Suppressor macrophage treated with lipopolysaccharide for 1 hour (primary cell): ENCODE measurements at places on chromosomes 4 and X.

- DNase-seq, result no peak
Measured at GRCh38 chr4:5072948-5073347, 21.7 kb downstream of the STK32B start.

DNA sequence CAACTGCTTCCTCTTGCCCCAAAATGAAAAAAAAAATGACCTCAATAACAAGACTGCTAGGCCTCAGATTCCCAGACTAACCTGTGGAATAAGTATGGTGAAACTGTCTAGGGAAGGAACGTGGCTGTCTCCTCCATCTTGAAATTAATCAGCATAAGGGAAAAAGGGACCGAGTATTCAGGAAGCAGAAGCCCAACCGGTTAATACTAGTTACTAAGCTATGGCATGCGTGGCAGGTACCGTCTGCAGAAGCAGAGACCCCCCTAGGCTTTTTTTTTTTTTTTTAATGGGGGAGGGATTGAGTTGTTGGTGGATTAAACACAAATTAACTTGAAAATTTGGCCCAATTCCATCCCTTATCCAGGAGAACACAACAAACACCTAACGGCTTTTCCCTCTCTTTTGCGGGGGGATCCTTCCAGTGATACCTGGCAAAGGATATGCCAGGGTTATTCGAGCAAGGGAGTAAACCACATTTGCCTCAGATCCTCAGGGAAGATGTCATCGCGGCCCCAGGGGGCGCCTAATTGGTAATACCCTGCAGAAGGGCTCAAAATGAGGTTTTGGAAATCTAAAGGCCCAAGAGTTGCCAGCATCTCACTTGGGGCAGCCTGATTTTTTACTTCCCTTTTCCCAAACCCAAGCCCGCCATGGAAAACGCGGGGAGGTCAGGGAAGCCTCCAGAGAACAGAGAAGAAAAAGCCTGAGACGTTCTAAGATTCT lies 893 bp downstream of the RLIM start:
- DNase-seq, result peak; percentile 10

- no peak for DNase-seq
Measured at GRCh38 chr4:106021737-106022410, 126.6 kb downstream of the NPNT start.

GRCh38 chr4:173318240-173318639 lies 15.9 kb downstream of the HMGB2 start:
- DNase-seq, result no peak

GRCh38 chr4:6281436-6282313 lies 12.0 kb downstream of the WFS1 start:
- DNase-seq, result no peak

DNA sequence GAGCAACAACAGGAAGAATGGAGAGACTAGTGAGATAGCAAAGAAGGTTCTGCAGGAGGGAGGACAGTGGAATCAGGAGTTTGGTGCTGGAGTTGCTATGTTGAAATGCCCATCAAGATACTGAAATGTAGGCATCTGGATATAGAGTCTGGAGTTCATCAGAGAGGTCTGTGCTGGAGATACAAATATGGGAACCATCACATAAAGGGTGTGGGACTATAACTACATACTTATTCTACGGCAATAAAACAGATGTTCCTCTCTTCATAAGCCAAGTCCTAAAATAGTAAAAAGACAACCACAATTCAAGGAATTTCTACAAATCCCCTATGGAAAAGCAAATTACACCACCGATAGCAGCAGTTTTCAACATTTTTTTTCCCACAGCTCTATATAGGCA lies 1.6 kb downstream of the MED14 start:
- DNase-seq, result no peak

- DNase-seq, result no peak
Measured at GRCh38 chr4:125739760-125740159, 425.0 kb downstream of the FAT4 start.

- DNase-seq, result no peak
Measured at GRCh38 chr4:62003695-62004094, 803.6 kb downstream of the ADGRL3 start.

DNA sequence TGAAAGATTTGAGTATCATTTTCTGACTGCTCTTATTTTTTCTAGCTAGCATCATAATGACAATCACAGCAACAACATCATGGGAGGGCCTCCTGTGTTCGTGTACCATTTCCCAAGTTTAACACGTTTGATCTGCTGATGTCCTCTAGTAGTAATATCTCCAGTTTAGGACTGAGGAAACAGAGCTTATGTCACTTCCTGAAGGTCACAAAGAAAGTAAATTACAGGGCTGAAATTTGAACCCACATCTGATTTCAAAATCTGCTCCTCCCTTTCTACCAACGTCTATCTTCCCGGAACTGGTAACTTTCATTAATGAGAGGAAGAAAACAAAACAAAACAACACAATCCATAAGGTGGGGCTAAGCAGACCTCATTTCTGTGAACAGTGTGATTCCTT lies 302.7 kb downstream of the PACRGL start:
- no peak for DNase-seq

DNA sequence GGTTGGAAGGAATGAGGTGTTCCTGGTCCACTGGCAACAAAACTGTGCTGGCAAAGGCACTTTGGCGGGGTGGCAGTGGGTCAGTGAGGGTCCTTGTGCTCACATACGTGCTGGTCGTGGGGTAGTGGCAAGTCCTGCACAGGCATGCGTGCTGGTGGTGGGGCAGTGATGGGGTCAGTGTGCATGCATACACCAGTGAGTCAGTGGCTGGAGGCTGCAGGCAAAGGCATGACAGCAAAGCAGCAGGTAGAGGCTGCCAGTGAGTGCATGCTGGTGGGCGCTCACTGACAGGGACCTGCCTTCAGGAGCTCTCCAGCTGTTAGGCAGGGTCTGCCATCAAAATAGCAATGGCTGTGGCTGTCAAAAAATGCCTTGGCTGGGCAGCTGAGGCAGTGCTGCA lies 42.1 kb downstream of the TMPRSS11E start:
- DNase-seq, result no peak

DNA sequence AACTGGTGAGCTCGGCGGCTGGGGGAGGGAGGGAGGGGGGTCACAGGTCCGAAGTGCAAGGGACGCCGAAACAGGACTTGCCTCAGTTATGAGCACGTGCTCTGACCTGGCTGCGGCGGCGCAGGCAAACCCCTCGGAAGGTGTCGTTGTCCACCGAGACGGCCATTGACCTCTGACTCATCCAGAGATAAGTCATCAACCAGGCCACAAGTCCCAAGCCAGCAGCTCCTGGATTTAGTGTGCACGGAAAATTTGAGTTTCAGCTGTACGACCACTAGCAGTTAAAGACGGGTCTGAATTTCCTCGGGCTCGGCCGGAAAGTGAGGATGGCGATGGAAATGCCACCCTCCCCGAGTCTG lies 674 bp downstream of the SH3D19 start:
- DNase-seq, result peak; percentile 24

DNA sequence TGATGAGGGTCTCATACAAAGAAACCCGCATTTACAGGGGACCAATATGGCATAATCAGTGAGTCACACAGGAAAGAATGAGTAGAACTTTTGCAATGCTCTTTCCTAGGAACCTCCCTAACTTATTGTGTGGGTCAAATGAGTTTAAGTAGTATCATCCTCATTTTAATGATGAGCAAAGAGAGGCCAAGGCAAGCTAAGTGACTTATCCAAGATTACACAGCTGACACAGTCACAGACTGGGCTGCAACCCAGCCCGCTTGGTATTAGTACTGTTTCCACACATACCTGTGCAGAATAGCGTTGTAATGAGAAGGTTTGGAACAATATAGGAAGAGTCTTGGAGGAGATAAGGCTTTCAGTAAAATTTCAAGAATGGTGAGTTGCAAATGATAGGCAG lies 91.0 kb upstream of the PPP1R2C start:
- no peak for DNase-seq

GRCh38 chr4:69831646-69832325 lies 28.2 kb downstream of the SULT1E1 start:
- DNase-seq, result peak; percentile 75

- peak; percentile 3 for DNase-seq
Measured at GRCh38 chrX:2828959-2829411, 255 bp downstream of the GYG2 start.

GRCh38 chr4:122715221-122715620 lies 17.3 kb upstream of the BBS12 start:
- no peak for DNase-seq

- DNase-seq, result no peak
Measured at GRCh38 chr4:142021181-142021580, 384.8 kb downstream of the IL15 start.

DNA sequence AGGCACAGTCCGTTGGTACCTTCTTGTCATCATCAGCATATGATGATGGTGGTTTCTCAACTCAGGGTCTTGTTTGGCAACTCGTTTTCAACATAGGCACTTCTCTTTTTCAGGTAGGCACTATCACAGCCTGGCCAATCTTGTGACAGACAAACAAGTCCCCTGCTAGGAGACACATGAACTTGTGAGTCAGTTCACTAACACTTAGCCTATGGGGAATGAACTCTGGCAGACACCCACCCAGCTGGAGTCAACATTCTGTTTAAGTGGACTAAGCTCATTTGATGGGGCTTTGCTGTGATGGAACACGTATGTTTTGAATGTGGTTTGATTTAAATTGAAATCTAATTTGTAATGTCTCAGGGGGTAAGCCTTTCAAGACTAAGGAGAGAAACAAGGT lies 100.7 kb upstream of the MAMLD1 start:
- DNase-seq, result no peak

DNA sequence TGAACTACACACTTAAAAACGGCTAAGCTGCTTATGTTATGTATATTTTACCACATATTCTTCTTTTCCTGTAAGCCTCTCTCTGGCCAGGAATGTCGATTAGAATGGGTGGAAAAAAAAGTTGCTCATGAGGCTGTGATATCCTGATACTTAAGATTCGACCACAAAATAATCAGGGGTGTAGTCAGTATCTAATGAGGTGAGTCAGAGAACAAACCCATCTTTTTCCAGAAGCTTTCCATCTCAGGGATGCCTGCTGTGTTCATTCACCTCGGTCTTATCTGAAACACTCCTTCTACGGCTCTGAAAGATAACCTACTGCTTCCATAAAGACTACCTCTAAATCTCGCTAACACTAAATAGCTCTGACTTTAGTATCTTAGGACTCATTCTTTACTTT lies 142.7 kb upstream of the MAP3K15 start:
- no peak for DNase-seq

GRCh38 chrX:16653424-16653823 lies 3.5 kb downstream of the S100G start:
- DNase-seq, result no peak

- no peak for DNase-seq
Measured at GRCh38 chr4:148366251-148366650, 76.0 kb downstream of the NR3C2 start.

GRCh38 chrX:25004040-25004439 lies 11.7 kb downstream of the ARX start:
- no peak for DNase-seq

DNA sequence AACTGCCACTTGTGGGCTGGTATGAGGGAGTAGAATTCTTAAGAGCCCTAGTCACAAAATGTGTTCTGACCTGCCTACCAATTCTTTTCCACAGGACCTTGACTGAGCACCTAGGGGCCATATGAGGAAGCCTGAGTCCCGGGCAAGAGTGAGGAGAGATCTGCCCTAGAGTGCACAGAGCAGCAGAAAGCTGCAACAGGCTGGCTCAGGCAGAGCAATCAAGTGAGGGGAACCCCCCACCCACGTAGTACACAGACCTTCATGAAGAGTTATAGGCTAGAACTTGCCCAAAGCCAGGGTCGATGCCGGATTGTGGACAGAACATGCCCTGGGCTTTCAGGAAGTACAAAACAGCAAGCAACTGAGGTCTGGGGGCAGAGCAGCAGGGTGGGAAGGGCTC lies 117.0 kb downstream of the SPOCK3 start:
- DNase-seq, result peak; percentile 2

- no peak for DNase-seq
Measured at GRCh38 chrX:17859609-17860178, 1.4 kb downstream of the RAI2 start.

- DNase-seq, result no peak
Measured at GRCh38 chr4:158946825-158947224, 156.1 kb upstream of the RAPGEF2 start.

DNA sequence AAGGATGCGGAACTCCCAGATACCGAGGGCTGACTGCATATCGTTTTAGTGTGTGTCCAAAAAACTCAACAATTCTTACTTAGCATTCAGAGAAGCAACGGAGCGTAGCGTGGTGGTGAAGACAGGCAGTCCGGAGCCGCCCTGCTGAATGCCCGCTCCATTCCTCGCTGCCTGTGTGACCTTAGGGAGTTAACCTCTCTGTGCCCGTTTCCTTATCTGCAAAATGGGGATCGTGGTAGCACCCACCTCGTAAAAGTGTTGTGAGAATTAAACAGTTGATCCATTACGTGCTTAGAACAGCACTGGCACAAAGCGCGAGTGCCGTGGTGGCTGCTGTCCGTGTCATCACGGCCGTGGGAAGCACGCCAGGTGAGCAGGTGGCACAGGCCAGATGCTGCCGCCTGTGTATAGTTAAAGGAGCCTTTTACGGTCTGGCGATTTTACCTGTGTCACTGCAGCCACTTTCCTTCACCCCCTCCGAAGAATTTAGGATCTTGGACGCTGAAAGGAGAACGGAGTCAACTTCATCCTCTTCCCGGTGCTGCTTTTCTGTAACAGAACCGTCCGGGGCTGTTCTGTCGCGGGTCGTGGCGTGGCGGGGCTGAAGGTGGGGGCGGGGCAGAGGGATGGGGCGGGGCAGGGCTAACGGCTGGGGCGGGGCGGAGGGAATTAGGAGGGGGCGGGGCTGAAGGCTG lies 885 bp downstream of the CCDC110 start:
- DNase-seq, result peak; percentile 3

- DNase-seq, result peak; percentile 87
Measured at GRCh38 chr4:25970226-25970675, 56.2 kb downstream of the SMIM20 start.

GRCh38 chrX:71214604-71215337 lies 8.3 kb upstream of the GJB1 start:
- no peak for DNase-seq

- DNase-seq, result no peak
Measured at GRCh38 chrX:18888281-18888680, 95.6 kb downstream of the PHKA2 start.

GRCh38 chrX:46408553-46409407 lies 136.4 kb downstream of the ZNF674 start:
- DNase-seq, result peak; percentile 59

GRCh38 chrX:87732133-87732532 lies 214.5 kb downstream of the KLHL4 start:
- no peak for DNase-seq

- DNase-seq, result no peak
Measured at GRCh38 chr4:165398570-165398969, 19.8 kb downstream of the CPE start.

DNA sequence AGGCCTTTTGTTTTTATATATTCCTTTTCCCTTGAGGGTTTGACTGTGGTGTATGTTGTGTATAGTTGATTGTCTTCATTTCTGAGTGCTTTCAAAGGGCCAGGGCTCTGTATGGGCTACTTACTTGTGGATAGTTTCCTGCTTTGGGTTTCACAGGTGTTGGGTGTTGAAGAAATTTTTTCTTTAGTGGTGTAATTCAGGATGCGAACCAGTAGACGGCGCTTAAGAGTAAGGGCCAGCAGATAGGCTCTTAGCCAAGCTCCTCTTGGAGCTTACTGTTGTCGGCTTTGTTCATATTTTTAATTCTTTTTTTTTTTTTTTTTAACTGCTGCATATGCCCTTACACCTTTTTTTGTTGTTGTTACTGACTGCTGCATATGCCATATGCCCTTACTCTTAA lies 276.3 kb upstream of the GALNT7 start:
- peak; percentile 3 for DNase-seq

- DNase-seq, result peak; percentile 36
Measured at GRCh38 chrX:65607070-65607742, 60.2 kb upstream of the MSN start.
